Sciatic nerve (tissue), 2 donors: ENCODE measurements at places on chromosomes 2 and 18.

- DNase-seq, result no peak
Observed at GRCh38 chr2:31698722-31699121, 118.0 kb upstream of the SRD5A2 start.

DNA sequence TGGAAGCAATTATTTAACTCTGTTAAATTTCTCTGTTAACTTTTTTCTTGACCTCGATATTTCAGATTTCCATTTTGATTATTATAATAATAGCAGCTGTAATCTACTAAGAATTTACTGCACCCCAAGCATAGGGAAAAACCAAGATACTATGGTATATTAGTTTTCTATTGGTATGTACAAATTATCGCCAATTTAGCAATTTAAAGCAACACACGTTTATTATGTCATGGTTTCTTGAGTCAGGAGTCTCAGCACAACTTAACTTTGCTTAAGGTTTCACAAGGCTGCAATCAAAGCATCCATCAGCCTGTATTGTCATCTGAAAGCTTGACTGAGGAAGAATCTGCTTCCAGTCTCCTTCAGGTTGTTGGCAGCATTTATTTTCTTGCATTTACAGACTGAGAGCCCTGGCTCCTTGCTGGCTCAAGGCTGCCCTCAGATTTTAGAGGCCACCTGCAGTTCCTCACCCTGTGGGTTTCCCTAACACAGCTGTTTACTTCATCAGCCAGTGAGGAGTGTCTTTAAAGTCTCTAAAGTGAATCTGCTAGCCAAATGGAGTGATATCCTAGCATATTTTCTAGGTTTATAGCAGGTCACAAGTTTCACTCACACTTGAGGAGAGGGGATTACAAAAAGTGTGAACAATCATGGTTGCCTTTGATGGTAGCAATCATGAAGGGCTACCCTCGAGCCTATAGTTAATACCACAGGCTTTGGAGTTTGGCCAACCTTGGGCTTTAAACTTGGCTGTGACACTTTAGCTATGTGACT lies 4.4 kb upstream of the VPS54 start:
- no peak for DNase-seq

DNA sequence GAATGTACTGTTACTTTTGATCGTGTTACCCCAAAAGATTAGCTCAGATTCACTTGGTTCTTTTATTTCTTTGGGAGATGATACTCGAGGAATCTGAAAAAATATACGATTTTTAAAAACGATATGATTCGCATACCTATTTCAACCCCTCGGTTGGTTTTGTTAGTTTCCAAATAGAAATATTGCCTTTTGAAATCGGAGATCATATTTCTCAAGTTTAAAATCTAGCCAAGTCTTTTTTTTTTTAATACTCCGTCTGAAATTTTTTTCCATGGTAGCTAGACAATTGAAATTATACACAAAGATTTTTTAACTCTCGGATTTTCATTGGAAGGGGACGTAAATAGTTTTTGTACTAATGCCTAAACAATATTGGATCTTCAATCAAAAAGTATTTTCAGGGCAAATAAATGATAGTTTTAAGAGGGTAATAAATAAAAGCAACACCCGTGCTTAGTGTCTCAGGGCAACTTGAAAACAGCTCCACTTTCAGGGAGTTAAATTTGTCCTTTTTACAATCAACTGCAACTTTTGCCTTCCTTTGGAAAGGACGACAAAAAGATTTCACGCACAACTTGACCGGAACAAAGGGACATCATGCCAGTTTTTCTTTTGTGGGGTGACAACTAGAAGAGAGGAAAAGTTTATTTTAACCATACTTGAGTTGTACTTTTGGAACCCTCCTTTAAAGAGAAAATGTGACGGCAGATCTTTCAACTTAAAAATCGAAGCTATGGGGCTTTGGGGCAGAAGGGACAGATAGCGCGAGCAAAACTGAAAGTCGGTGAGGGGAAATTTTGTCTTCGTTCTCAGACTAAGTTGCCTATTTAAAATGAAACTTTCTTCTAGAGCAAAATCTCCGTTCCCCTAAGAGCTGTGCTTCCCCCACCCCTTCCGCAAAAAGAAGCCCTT lies 5.8 kb upstream of the ONECUT2 start:
- DNase-seq, result no peak

DNA sequence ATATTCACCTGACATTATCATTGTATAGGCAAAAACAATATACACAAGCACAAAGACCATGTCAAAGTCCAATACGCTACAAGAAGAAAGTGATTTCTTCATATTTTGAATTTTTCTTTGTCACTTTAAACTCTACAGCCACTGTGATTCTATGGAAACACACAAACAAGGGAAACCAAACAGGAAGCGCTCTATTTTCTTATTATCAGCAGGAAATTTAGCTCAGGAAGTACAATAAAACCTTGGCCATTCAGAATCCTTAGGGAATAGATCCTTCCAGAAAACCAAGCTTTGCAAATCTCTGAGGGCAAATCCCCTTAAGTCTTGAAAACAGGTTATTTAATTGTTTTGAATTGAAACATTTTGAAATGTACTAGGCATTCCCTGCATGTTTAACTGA lies 336.2 kb downstream of the EPHA4 start:
- DNase-seq, result no peak

DNA sequence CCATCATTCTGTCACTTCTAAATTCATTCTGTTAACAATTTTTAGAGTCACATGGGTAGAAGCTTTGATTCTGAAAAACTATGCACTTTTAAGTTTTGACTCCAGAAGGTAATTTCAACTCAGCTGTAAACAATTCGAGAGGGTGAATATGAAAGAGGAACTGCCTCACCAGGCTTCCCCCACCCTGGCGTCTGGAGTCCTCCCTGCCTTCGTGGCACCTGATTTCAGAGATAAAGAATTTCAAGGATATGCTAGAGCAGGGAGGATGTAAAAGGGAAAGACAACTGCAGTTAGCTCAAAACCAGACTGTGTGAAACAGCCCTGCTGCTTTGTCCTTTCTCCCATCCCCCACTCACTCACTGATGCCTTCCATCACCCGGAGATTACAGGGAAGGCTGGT lies 40.7 kb downstream of the ONECUT2 start:
- no peak for DNase-seq
